Brain microvascular endothelial cell (primary cell): ENCODE measurements at places on chromosomes 6 and 20.

GRCh38 chr6:139572001-139572400, 197.6 kb upstream of the CITED2 start:
- no peak for DNase-seq

GRCh38 chr6:8934318-8934717, 499.0 kb upstream of the SLC35B3 start:
- DNase-seq: no peak

DNA sequence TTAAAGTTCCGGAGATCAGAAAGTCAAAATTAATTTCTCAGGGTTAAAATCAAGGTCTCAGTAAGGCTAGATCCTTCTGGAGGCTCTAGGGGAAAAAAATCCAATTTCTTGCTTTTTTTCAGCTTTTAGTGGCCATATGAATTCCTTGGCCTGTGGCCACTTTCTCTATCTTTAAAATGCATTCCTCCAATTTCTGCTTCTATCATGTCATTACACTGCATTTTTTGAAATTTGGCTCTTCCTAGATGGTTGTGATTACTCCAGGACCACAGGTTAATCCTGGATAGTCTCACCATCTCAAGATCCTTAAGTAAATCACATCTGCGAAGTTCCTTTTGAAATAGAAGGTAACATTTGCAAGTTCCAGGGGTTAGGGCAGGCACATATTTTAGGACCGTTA, 1294.9 kb upstream of the CITED2 start:
- DNase-seq: peak; percentile 20

- DNase-seq: peak; percentile 82
These were observed 25.5 kb downstream of the C6orf15 start for GRCh38 chr6:31086788-31087440.

GRCh38 chr6:90536520-90536919, 50.4 kb downstream of the MAP3K7 start:
- DNase-seq: no peak

- DNase-seq: no peak
These were observed 28.6 kb upstream of the PRL start for GRCh38 chr6:22325481-22325880.

DNA sequence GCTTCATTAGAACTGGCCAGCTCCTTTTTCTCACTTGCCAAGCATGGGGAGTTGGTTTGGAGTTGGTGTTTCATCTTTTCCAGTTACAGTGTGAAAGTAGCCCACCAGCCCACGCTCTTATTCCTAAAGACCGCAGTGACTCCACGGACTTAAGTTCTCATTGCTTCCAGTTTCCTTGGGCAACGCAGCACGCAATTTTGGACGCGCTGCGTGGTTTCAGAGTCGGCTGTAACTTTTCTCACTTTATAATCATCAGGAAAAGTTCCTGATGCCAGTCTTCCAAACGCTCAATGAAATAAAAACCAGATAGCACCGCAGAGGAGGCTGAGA, 381 bp upstream of the PEX7 start:
- no peak for DNase-seq

- DNase-seq: no peak
These were observed 34.9 kb upstream of the LOC128125822 start for GRCh38 chr6:63537201-63537958.

DNA sequence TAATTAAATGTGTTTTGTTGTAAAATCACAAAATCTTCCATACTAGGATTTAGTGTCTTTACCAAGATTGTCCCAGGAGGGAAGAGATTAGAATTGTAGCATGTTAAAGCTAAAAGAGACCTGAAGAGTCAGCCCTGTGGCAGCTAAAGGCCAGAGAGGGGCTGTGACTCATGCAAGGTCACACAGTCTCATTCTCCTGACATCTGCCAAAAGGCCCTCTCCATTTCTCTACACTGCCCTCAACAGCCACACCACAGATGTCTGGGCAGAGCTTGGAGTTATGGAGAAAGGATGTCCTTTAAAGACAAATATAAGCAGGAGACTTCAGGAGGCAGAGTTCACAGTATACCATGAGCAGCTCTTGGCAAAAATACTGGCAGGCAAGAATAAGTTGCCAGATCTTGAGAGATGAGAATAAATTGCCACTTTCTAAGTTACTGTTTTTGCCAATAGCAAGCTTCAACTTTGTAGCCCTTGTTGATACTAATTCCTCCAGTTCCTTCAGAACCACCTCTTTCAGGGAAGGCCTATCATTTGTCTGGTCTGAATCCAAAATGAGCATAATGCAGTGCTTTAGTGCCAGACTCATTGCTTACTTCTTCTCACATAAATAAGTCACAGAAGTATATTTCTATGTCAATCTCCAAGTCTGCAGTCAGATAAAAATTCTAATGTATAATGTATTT, 41.7 kb downstream of the AKIRIN2 start:
- peak; percentile 70 for DNase-seq

GRCh38 chr6:122861594-122861993, 72.5 kb downstream of the SMPDL3A start:
- no peak for DNase-seq

- no peak for DNase-seq
These were observed 43.8 kb downstream of the REV3L start for GRCh38 chr6:111439171-111439570.

DNA sequence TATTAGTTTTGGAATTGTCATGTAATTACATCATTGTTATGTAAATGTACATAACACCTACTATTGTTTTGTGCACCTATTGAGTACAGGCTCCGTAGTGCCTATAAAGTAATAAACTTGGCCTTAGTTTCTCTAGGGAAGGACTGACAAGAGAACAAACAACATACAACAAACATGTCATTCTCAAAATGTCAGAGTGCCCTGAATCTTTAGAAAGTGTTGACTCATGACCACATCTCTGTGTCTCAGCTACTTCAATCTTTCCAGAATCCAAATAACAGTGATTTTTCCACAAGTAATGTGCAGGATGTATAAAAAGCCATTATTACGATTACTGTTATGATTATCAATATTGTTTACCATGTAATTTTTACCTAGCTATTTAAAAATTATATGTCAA, 17.2 kb downstream of the LAMP5 start:
- DNase-seq: no peak

- DNase-seq: peak; percentile 24
These were observed at the start of gene PCSK2 for GRCh38 chr20:17226410-17227218. PCSK2 (plus strand) TSS chr20:17227040; CDS start chr20:17227306, 266 bp downstream.

DNA sequence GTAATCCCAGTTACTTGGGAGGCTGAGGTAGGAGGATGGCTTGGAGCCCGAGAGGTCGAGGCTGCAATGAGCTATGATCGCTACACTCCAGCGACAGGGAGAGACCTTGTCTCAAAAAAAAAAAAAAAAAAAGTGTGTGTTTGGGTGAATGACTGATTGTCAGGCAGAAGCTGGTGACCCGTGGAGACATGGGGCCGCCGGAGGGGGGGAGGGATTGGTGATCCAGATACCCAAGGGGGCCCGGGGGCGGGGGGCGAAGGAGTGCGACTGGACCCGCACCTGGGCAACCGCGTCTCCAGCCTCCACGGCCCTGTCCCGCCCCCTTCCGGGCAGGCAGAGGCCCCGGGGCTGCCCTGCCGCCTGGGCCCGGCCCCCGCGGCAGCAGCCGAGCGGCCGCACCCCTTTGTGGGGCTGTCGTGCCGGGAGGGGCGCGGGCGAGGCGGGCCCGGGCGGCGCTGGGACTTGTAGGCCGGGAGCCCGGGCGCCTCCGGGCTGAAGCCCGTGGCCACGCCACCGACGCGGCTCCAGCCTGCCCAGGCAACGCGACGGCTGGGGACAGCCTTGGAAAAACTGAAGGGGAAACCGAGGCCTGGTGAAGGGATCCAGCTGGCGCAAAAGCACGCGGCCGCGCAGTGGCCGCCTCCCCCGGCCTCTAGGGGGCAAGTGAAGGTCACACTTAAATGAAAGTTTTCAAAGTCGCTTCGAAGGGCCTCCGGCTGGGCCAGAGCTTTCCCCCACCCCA, 2.1 kb upstream of the RBM38 start:
- DNase-seq: no peak

- no peak for DNase-seq
These were observed 23.2 kb downstream of the HLA-A start for GRCh38 chr6:29965563-29965872.

DNA sequence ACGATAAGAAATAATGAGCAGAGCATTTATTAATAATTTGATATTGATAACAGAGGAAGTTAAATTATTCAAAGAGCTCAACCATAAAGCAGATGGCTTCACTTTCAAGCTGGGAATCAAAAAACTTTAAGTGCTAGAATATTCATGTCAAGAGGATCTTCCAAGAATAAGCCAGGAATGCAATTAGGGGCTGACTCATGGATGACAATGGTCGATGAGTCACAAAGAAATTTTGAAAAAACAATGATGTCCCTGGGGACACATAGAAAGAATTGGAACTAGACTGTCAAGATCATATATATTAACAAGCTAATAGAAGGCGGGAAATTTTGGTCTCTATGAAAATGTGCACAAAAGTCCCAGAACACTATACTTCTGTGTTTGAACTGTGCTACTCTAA, 304.1 kb downstream of the LAMA2 start:
- DNase-seq: peak; percentile 81

- DNase-seq: no peak
These were observed 26.4 kb downstream of the DZANK1 start for GRCh38 chr20:18440403-18440802.

DNA sequence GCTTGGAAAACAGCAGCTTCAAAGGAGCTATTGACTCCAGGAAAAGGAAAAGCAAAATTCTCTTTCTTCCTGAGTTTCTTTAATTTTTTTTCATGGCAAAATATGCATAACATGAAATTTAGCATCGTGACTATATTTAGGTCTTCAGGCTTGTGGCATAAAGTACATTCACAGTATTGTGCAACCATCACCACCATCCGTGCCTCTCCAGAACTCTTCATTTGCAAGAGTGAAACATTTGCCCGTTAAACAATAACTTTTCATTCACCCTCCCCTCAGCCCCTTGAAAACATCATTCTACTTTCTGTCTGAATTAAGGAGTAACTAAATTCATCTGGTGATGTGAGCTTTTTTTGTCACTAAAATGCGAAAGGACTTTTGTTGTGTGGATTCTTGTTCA, 251.7 kb downstream of the PHACTR1 start:
- no peak for DNase-seq

- no peak for DNase-seq
These were observed 171.3 kb upstream of the CST7 start for GRCh38 chr20:24777746-24778145.

- no peak for DNase-seq
These were observed 9.4 kb downstream of the SLC35F1 start for GRCh38 chr6:117916483-117916882.

- no peak for DNase-seq
These were observed 253.1 kb downstream of the SLC24A3 start for GRCh38 chr20:19465536-19465935.

DNA sequence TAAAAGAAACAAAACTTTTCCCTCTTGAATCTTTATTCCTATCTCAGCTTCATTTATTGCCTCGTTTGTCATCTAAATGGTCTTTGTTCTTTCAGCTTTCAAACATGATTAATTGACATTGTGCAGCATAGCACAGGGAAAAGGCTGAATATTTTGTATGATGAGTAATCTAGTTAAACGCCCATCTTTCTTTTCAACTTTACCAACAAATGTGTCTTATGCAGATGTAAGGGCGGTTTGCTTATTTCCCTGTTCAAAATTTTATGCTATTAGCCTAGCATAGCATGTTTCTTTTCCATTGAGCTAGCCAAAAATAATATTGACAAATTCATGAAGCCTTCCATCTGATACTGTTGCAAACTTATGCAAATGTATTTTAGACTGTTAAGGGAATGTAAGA, 176.4 kb upstream of the AKAP12 start:
- DNase-seq: no peak

- no peak for DNase-seq
These were observed 160.2 kb downstream of the SYCP2 start for GRCh38 chr20:59772931-59773913.

DNA sequence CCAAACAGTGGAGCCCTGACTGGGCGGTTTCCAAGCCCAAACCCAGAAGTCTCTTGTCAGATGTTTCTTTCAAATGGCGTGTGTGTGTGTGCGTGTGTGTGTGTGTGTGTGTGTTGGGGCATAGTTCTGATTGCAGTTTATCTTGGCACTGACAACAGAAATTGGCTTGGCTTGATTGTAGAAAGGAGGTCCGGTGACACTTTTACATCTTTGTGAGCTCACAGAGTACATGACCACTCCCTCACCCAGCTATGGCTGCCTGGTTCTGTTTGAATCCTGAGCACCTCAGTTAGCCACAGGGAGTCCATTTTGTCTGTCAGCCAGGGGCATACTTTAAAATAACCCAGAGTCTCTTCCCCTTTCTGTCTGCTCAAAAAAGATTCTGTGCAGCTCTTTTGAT, 276.3 kb downstream of the CD83 start:
- DNase-seq: no peak

GRCh38 chr6:137873273-137873762, 6.3 kb downstream of the TNFAIP3 start:
- peak; percentile 93 for DNase-seq

DNA sequence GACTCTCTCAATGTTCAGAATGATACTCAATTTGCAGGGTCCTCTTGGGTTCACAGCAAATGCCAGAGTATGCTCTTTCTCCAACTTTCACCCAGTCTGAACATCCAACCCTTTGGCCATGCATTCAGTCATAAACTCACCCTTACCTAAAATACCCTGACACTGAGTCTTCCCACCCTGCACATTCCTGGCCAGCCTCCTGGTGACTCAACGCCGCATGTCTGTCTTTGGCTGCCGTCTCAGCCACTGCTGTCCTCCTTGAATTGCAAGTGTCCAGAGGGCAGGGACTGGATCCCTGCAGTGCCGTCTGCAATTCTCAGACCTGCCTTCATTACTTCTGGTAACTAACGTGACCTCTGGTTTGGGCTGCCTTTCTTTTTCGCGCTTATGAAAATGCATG, 593.4 kb downstream of the QKI start:
- DNase-seq: no peak

GRCh38 chr20:35711588-35712209, 12.5 kb downstream of the ROMO1 start:
- no peak for DNase-seq

- no peak for DNase-seq
These were observed 81.5 kb downstream of the CEBPB start for GRCh38 chr20:50272030-50272723.

- peak; percentile 45 for DNase-seq
These were observed 2.6 kb downstream of the TAGAP start for GRCh38 chr6:159042003-159042825.
